ENCODE measurements at places on chromosomes 3 and 15.

DNA sequence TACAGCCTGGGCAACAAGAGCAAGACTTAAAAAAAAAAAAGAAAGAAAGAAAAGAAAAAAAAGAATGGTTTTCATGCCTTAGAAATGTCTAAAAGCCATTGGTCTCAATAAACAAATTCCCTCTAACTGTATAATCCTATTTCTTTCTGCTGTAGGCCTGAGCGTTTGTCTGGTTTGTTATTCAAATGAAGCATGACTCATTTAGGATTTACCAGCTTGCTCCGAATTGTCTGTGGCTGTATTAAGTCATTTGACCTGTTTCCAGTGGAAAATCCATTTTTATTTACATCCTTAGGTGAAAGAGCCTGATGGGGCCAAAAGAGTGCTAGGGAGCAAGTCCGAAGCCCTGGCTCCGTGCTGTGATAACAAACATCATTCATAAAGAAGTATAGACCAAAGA lies 73.8 kb downstream of the BDH1 start:
- peak; percentile 17 for DNase-seq

GRCh38 chr15:38817427-38818156 lies 253.0 kb upstream of the RASGRP1 start:
- DNase-seq, result peak; percentile 46

DNA sequence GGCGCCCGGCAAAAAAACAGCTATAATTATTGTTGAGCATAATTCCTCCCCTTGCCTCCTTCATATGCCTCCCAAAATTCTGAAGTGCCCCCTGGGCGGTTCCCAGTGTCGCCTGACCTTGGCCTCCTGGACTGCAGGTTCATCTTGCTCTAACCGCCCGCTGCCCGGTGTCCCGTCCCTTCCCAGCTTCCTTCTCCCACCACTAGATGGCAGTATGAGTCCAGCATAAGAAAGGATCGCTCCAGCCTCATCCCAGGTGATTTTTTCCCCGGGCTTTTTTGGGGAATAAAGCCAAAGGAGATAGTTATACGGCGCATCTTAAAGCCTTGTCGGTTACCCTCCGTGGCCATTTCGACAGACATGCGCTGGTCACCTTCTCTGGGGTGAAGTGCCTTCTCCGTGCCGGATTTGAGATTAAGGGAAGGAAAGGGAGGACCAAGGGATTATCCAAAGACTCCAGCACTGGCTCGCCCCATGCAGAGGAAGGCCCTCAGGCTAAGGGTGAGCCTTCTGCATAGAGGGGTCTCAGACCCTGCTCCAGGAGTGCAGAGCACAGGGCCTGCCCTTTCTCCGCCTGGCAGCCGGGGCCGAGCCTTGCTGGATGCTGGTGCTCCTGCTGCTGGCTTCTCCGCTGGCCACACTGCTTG lies 45.8 kb upstream of the TRA2B start:
- peak; percentile 5 for DNase-seq

GRCh38 chr15:64009798-64010261 lies 36.5 kb downstream of the DAPK2 start:
- no peak for DNase-seq

GRCh38 chr3:124854009-124854408 lies 33.2 kb downstream of the ITGB5 start:
- no peak for DNase-seq

GRCh38 chr3:21534462-21534861 lies 216.5 kb downstream of the ZNF385D start:
- no peak for DNase-seq

Measured in NCI-H1048 (cell line).